NCI-H1417 treated with DMSO at 0.1 percent for 48 hours (cell line): ENCODE measurements at places on chromosomes 2 and 18.

- DNase-seq, result no peak
These were observed 63.0 kb upstream of the TNFRSF11A start for GRCh38 chr18:62262061-62262460.

- no peak for DNase-seq
These were observed 2.6 kb downstream of the MROH2A start for GRCh38 chr2:233780771-233781170.

GRCh38 chr18:66066191-66066590 lies 315.4 kb downstream of the CDH7 start:
- DNase-seq, result no peak

GRCh38 chr2:188449971-188450370 lies 158.3 kb downstream of the GULP1 start:
- no peak for DNase-seq

DNA sequence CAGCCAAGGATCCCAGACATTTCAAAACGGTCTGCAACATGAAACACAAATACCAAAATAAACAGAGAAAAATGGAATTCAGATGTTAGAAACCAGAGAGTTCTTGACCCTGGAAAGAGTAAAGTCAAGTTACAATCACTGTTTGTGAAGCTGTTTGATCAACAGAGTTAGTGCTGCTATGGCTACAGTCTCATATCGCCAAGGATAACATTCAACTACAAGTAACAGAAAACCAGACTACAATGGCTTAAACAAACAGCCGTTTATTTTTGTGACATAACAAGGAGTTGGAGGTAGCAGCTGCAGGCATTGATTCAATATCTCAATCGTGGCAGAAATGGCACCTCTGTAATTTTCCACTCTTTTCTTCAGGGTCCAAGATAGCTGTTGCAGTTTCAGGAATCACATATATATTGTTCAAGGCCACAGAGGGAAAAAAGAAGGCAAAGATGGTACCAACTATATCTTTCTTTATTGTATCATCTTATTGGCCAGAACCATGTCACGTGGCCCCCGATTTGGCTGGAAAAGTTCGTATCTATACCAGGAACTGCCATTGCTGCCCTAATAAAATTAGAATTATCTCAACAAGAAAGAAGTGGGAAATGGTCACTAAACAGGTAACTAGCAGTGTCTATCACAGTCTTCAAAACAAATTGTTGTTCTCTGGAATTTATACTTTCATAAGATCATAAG lies 17.7 kb upstream of the HNRNPLL start:
- DNase-seq, result no peak

DNA sequence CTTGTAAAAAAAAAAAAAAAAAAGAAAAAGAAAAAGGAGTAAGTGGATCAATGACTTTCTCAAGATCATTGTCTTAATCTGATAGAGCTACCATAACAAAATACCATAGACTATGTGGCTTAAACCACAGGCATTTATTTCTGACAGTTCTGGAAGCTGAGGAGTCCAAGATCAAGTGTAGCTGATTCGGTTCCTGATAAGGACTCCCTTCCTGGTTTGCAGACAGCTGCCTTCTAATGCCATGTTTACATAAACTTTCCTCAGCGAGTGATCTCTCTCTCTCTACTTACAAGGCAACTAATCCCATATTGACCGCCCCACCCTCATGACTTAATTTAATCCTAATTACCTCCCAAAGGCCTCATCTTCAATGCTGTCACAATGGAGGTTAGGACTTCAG lies 36.5 kb upstream of the SIX2 start:
- DNase-seq, result no peak

DNA sequence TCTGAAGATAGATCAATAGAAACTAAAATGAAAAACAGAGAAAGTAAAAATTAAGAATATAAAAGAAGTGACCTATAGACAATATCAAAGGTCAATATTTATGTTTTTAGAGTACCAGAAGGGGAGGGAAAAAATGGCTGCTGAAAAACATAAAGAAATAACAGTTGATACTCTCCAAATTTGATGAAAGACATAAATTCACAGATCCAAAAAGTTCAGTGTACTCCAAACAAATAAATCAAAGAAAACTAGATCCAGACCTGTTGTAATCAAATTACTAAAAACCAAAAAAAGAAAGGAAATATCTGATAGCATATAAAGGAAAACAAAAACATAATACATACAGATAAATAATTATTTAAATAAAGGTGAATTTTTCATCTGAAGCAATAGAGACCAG lies 1689.1 kb upstream of the TMEFF2 start:
- DNase-seq, result no peak

DNA sequence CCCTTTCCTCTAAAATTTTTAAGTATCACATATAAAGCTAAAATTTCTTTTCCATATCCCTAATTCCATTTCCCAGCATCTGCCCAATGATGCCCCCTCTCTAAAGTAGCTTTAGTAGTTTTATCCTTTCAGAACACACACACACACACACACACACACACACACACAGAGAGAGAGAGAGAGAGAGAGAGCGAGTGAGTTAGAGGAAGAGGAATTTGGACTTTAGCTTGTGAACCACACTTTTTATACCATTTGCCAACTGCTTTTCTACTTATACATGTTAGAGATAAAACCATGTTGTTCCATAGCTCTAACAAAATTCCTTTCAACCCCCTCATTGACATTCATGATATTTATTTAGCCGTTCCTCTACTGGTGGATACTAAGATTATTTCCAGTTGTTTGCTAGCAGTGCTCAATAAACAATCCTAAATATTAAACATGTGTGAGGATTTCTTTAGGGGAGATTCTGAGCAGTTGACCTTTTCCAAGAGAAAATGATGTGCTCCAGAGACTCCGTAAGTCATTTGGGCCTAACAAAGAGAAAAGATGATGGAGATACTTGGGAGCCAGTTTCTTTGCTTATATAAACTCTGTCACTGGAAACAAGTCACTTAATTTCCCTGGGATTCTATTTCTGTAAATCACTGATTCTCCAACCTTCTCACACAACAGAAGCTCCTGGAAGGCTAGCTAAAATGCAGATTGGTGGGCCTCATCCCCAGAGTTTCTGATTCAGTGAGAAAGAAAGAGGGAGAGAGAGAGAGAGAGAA lies 229.7 kb upstream of the SP5 start:
- DNase-seq, result no peak

- DNase-seq, result no peak
These were observed 5.7 kb upstream of the NMUR1 start for GRCh38 chr2:231535961-231536360.

GRCh38 chr2:17517481-17518211 lies 594 bp downstream of the RAD51AP2 start:
- no peak for DNase-seq

- DNase-seq, result no peak
These were observed 71.9 kb downstream of the TNP1 start for GRCh38 chr2:216787851-216788540.

GRCh38 chr2:99613980-99614379 lies 124.2 kb upstream of the REV1 start:
- DNase-seq, result no peak

- no peak for DNase-seq
These were observed 46.6 kb downstream of the THUMPD2 start for GRCh38 chr2:39732482-39732881.

- DNase-seq, result no peak
These were observed 14.6 kb upstream of the NPPC start for GRCh38 chr2:231940795-231941194.

DNA sequence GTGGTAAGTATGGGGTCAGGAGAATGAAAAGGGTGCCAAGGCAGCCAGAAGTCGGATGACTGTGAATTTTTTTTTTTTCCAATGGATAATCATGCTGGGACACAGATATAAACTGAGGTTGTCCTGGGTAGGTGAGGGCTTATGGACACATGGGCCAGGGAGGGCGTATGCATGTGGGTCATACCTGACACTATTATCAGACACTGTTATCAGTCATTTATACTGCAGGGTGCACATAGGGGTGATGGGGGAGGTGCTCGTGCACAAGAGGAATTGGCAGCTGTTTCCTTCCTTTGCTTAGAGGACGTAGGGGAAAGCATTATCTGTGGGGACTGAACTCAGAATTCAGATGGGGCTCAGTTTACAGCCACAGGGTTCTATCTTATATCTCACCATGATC lies 10.1 kb downstream of the CTIF start:
- DNase-seq, result no peak

DNA sequence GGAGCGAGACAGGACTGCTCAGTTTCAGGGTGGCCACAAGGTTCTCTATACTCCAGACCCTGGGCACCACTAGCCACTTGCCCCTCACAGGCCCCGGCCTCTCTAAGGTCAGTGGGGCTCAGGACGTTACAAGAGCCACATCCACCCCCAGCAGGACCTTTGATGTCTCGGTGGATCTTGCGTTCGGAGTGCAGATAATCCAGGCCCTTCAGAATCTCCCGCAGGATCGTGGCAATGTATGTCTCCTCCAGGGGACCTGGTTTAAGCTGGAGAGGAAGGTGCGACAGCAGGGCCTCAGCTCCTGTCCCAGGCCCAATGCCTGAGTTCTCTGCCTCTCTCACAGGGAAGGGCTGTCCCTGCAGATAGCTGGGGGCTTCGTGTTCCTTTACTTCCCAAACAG lies 8.4 kb downstream of the STK25 start:
- no peak for DNase-seq

DNA sequence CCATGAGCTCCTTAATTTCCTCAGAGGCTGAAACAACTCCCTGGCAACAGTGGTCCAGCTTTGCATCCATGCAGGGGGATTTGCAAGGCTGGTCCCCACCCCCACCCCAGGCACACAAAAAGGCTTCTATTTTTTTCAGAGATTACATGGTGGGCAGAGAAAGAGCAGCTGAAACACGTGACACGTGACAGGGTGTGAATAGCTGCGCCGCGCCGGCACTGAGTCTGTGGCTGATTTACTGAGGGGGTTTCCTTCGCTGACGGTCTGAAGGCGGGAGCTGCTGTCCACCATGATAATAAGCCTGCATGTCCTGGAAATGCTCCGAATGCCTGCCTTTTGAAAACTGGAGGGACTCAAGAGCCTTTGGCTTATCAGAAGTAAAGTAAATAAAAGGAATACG lies 50.7 kb upstream of the APCDD1 start:
- no peak for DNase-seq

DNA sequence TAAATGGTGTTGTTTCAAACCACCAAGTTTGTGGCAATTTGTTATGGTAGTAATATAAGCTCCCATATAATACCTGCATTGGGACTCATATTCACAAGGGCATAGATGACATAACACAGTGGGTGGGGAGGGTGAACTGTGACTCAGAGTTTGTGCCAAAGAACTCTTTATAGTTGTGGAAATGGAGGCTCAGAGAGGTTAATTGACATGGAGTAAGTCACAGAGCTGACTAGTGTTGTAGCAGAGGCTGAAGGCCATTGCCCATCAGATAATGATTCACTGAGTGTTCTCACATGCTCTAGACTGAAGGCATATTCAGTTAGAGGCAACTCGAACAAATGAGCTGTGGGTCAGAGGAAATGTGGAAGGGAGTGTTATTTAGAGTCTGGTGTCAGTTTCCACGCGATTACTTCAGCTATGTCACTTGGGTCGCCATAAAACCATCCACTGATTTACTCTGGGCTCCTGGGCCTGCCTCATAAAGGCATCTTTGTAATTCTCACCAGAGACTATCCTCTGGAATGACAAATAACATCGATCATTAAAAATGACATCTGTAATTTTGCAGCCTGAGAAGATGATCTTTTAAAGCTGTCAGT lies 264.7 kb downstream of the CCDC85A start:
- no peak for DNase-seq

DNA sequence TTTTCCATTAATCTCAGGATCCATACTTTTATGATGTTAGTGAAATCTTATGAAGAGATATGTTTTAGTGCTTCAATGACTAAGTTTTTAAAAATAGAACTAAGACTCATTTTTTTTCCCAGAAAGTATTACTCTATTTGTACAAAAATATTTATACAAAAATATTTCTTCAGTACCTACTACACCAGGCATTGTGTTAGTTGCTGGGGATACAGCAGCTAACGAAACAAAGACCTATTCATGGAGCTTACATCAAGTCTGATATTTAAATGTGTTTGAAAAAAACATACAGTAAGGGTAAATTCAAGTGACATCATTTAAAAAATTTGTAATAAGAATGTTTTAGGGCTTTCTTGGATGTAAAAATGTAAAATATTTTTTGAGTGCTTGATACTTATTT lies 11.6 kb downstream of the VAPA start:
- DNase-seq, result no peak

GRCh38 chr2:149903626-149904025 lies 316.1 kb upstream of the MMADHC start:
- no peak for DNase-seq

GRCh38 chr2:237643582-237644380 lies 16.4 kb downstream of the LRRFIP1 start:
- DNase-seq, result no peak

DNA sequence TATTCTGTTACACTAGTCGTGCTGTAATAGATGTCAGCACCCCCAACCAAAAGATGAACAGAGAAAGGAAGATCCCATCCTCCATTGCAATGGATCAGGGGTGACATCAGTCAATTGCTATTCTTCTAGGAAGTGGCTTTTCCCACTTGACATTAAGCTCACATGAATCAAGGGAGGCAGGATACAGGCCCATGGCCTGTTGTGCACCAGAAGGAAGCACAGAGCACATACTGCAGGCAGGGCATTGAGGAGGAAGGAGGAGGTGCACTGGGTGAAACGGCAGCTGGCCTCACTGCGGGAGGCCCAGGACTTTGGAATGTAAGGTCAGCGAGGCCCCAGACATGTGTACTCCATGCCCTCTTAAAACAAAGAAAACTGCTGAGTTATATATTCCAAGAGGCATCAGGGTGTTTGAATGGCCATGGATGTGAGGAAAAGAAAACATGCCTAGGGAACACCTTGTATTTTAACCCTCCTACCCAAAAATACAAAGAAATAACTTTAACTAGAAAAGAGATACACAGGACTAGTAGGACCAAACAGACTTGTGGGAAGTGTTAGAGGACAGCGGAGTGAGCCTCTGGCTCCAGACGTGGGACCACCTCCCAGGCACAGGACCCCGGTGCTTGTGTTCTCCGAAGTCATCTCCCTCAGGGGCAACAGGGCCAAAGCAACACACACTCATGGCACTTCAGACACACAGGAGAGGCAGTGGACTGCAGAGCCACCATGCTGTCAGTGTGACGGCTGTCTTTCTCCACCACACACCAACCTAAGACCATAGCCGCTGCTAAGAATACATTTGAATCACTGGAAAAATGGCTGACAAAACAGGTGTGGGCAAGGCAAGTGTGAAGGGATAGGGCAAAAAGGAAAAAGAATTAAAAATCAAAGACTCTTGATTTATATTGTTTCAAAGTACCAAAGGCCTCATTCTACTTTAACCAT lies 51.4 kb upstream of the RIOK3 start:
- DNase-seq, result peak; percentile 52
